ENCODE measurements at places on chromosomes 1 and 21.

GRCh38 chr1:108595507-108595906, 35.6 kb downstream of the EEIG2 start:
- DNase-seq = no peak

DNA sequence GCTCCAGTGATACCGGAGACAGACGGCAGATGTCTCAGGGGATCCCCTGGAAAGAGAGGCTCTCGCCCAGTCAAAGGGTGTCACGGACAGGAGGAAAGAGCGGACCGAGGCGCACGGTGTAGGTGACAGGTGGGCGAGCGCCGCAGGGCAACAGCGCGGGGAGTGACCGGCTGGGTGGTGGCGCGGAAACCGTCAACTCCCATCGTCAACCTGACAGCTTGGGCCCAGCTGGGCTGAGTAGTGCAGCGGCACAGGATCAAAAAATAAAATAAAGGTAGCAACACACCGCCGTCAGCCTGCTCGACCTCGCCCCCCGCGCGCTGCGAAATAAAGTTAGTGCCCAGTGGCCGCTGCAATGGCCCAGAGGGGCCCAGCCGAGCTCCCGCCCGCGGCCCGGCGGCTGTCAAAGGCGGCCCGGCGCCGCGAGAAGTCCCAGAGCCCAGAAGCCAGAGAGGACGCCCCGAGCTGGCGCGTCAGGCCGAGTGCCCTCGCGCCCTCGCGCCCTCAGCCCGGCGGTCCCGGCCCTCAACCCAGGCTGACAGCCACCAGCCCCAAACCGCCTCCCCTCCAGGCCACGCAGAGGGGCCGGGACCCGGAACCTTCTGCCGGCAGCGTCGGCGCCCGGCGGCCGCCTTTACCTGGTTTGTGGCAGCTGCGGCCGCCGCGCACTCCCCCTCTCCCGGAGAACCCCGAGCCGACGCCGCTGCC, at the start of gene LYST:
Gene LYST (minus strand): TSS at position 702 of the 708 bp plus-strand sequence. CDS start 36,489 bp downstream, outside the sequence.
- DNase-seq = peak; percentile 25

DNA sequence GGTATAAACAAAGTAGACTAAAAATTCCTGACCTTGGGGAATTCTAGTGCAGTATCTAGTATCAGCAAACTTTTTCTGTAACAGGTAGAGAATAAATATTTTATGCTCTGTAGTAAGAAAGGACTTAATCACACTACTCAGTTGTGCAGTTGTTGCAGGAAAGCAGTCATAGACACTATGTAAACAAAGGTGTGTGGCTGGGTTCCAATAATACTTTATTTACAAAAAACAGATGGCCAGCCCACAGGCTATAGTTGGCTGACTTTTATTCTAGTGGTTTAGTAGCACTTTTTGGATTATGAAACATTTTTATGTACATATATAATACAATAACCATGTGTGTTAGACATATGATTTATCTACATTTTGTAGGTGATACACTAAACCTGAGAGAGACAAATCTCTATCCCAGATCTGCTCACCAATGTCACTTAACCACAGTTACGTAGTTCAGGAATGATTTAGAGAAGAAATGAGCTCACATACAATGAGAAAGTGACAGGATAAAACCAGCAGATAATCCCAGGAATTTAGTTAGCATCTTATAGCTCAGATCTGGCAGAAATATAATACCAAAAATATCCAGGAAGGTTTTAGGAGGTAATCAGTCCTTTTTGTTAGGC, 56.1 kb downstream of the MIER1 start:
- DNase-seq = no peak

DNA sequence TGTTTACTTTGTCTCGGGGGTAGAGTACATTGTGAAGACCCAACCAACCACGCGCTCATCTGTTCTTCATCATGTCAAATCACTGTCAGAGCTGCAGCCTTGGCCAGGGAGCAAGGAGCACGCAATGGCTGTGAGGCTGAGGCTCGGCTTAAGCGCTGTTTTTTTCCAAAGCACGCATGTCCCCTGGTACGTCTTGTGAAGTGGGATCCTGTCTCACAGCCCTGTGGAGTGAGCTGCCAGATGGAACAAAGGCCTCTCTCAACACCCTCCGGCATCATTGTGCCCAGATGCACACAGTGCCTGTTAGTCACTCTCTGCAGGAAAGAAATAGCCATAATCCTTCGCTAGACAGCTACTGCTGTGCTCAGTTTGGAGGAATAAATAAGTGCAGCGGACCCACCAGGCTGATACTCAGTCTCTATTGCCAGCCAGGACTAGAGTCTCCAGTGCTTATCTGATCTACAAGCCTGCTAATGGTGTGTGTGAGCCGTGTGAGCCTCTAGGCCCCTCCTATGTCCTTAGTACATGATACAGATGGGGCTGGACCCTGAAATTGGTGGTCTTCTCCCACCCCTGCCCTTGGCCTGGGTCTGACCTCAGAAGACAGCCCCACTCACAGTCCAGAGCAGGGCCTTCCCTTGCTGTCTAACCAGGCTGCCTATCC, 91.3 kb upstream of the COA6 start:
- DNase-seq = no peak

DNA sequence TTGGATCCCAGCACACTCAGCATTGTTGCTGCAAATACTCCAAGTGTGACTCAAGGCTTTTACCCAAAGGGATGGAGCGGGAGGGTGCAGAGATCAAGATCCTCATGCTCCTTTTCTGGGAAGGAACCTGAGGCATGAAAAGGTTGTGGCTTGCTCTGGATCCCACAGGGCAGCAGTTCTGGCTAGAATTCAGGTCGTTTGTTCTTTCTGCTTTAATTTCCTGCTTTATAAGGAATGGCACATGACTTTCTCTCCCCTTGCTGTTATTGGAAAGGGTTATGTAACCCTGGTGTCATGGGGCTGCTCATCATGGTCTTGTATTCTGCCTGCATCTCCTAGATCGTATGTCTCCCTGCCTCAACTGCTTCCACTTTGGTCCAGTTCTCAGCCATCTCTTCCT, 101.6 kb downstream of the NOS1AP start:
- no peak for DNase-seq

GRCh38 chr1:39960431-39960958, 5.5 kb downstream of the MFSD2A start:
- no peak for DNase-seq

Data from stimulated activated CD4-positive, alpha-beta T cell treated with anti-CD3 and anti-CD28 coated beads, Interleukin-15, amount 100 ng/mL, for 48 hours (primary cell).